RWPE1 (cell line): ENCODE measurements at places on chromosomes 6 and 20.

GRCh38 chr6:169921217-169921616 is 169.8 kb downstream of the ERMARD start:
- no peak for DNase-seq

GRCh38 chr20:17860301-17861197 is 108.0 kb downstream of the SNX5 start:
- no peak for DNase-seq

DNA sequence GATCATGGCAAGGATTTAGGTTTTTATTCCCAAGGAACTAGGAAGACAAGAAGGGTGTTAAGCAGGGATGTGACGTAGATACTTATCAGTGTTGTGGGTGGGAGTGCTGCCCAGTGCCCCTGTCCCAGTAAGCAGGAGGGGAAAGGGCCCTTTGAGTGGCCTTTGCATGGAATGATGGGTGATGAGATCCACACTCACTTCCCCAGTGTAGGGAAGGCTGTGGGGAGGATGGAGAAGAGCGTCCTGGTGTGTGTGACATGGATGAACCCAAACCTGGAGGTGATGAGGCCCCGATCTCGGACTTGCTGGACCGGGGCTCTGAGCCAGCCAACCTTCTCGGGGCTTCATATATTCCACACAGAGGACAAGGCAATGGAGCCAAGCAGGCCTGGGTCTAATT is 610.9 kb downstream of the CDH26 start:
- no peak for DNase-seq

GRCh38 chr6:6703699-6704098 is 115.2 kb downstream of the LY86 start:
- no peak for DNase-seq

DNA sequence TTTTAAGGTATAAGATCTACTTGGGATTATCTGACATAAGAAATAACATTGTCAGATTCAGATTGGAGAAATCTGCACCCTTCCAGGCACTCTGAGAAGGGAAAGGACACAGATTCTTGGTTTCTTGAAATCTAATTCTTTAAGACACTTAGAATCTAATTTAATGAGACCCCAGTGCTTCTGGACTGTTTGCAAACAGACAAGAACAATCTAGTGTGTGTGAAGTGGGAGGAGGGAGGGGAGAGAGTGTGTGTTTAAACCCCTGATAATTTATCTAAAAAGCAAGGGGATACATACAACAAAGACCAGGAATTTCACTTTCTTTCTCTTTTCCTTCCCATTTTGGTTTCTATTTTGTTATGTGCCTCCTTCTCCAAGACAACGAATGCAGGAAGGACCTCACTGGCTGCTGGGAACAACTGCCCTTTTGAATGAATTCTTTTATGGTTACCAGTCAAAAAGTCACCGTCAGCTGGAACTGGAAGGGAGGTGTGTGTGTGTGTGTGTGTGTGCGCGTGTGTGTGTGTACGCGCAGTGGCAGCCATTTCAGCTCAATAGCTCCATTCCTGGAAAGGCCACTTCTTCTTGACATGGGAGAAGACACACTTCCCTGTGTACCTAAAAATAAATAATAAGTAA is 129.4 kb downstream of the BCAS1 start:
- DNase-seq: no peak

GRCh38 chr20:51019656-51020592 is 3.0 kb downstream of the KCNG1 start:
- DNase-seq: peak; percentile 66

DNA sequence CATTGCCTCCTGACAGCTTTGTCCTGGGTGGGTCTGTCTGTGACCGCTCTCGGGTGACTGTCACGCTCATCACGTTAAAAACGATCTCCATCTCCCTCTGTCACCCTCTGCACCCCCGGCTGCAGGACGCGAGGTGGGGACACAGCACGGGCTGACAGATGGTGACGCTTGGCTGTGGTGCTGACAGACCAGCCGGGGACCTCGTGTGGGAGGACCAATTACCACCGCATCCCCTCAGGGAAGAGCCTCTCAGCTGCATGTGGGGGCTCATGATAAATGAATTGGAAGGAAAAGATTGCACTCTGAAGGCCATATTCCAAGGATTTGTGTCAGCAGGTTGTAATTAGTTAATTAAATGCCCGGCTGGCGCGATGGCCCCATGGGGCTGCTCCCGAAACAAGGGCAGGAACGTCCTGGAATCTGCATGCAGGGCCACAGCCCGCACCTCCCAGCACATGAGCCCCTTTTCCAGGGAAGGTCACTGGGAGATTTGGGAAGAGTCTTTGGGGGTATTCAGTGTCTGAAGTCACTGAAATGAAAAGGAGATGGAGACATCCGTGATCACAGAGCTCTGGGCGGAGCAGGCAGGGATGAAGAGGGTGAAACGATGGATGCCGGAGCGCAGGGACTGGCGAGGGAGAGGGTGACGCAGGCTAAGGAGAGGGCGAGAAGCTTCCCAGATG is 87.1 kb downstream of the ERMARD start:
- no peak for DNase-seq

DNA sequence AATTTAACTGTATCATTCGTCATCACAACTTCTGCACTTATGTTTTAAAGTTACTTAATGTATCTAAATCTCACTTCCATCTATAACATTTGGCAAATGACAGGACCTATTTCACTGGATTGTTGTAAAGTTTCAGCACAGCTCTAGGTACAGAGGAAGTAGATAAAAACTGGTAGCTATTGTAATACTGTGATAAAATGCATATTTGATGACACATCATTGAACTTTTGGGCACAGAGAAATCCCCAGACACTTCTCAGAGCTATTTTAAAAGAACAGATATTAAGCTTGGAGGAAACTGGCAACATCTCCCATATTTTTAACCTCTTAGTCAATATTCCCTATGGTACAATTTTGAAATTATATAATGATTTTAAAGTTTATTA is 138.7 kb downstream of the RFPL4B start:
- DNase-seq: no peak

DNA sequence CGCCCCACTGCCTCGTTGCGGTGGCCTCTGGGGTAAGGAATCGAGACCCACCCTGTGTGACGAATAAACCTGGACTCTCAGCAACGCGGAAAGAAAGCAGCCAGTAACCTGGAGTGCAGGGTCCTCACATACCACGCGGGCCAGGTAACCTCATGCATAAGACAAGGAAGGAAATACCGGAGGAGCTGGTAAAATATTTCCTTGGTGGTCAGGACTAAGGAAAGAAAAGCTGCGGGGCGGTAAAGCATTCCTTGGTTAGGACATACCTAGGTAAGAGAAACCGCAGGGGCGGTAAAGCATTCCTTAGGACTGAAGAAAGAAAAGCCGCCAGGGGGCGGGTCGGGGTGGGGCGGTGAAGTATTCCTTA is 80.7 kb downstream of the SYTL3 start:
- no peak for DNase-seq

- peak; percentile 77 for DNase-seq
Measured at GRCh38 chr20:49888212-49889000, 26.9 kb downstream of the SPATA2 start.

DNA sequence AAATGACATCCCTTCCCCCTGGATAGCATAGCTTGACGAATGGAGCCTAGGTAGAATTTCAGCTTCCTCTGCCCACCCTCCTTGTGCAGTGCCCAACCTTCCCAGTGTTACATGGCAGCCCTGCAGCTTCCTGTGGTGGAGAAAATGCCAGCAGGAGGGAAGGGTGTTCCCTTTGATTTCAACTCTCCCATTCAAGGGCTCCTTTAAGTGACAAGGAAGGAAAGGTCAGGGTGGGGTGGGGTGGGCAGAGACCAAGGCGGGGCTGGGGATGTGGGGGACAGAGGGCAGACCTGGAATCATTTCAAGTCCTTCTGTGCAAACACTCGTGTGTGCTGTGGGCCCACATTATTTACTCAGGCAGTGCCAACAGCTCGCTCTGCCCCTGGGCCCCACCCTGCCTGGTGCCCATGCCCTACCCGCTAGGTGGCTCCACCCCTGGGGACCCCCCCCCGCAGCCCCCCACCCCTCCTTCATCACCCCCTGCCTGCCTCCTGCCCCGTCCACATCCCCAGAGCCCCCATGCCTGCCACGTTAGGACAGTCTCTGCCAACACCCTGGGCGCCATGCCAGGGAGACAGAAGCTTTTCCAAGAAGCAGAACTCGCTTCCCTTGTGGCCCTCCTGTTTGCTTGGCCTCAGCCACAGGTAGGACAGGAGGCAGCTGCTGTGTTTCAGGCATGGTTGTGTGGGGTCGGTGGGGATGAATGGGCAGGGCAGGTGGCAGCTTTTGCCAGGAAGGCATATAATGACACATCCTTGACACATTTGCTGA is 9.4 kb downstream of the SPDEF start:
- DNase-seq: no peak

DNA sequence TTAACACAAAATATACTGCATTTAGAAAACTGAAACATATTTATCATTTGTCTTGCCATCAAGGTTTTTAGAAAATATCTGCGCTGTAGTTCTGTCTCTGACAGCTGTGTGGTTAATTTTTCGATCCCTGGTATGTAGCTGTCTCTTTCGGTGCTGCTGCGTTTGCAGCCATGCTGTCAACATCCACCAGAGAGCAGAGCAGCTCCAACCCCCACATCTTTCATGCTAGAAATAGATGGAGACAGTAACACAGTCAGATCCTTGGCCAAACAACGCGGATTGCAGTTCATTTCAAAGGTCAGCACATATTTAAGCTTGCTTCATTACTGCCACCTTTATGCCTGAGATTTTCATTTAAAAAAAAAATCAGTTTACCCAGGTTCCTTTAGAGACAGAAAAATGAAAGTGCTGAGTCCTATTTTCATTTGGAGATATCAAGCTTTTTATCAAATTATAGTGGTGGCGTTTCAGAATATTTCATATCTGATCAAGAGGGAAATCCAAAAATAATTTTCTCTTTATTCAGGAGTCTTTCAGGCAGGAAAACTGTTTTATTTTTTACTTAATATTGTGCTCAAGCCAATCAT is 157.7 kb upstream of the MMS22L start:
- no peak for DNase-seq

DNA sequence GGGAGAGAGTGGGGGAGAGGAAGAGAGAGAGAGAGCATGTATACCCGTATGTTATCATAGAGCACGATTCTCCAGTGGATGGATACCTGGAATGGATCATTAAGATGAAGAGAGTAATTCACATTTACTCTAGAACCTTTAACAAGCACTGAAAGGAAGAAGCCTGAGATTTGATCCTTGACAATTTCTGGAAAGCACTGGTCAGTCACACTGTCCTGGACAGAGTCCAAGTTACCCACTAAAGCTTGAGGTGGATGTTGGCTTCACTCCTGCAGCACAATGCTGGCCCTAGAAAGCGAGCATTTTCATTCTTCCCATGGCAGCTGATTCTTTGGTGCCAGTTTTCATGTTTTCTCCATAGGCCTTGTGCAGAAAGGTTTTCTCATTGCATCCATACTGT is 25.6 kb downstream of the NFYA start:
- no peak for DNase-seq

DNA sequence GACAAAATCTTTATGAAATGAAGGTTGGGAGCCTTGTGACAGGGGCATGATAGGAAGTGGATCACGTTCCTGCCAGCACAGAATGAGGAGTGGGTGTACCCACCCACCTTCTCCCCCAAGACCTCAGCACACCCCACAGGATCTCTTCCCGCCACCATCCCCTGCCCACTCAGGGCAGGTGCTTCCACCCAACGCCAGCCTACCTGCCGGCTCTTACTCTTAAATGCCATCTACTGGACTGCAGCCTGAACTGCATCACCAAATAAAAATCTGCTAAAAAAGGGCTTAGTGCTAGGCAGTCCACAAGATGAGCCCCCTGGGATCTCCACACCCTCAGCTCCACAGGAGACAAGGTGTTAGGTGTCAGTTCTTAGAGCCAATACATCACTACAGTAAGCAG is 20.6 kb downstream of the DTNBP1 start:
- DNase-seq: no peak

GRCh38 chr20:36866681-36867495 is 9.1 kb upstream of the TLDC2 start:
- DNase-seq: no peak

DNA sequence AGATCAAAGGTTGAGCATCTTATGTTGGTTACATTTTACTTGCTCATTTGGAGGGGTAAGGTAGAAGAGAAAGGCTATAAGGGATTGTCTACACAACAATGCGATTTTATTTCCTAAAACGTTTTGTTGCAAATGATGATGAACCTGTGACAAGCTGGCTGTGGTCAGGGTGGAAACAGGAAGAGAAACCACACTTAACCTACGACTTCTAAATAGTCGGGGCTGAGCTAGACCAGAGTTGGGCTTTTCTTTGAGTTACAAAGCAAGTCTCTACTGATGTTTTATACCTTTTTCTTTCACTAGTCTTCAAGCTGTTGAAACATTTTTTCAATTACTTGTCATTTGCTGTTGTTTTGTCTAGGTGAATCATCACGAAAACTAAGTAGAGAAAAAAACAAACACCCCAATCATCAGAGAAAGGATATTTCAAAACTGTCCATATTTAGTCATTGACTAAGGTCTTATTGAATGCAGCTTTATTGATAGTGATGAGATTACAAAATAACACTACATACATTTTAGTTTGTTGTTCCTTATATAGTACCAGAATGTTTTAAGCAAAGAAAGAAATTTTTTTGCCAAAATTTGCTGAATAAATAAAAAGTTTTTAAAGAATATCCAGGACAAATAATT is 18.0 kb downstream of the KLHL31 start:
- no peak for DNase-seq

DNA sequence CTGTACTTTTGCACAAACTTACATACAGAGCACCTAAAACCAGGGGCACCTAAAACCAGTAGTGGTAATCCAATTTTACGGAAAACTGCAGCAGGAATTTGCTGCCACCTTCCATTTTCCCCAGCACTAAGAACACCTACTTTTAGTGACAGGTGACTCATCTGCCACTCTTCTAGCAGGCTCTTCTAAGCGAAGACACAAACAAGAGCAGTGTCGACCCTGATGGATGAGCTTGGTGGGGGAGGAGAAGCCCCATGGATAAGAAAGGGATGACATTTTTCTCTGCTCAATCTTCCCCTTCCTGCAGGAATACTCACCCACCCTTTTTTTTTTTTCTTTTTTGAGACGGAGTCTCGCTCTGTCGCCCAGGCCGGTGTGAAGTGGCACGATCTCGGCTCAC is 116.9 kb downstream of the GMPR start:
- no peak for DNase-seq

- no peak for DNase-seq
Measured at GRCh38 chr20:62733891-62734290, 25.3 kb downstream of the NTSR1 start.

GRCh38 chr6:45710304-45710821 is 305.3 kb downstream of the CLIC5 start:
- DNase-seq: no peak
